ENCODE measurements at places on chromosomes 11 and 22.

GRCh38 chr11:134638796-134639430, 226.9 kb upstream of the B3GAT1 start:
- no peak for DNase-seq

- no peak for DNase-seq
Observed at GRCh38 chr22:42283278-42284201, 13.1 kb upstream of the TCF20 start.

DNA sequence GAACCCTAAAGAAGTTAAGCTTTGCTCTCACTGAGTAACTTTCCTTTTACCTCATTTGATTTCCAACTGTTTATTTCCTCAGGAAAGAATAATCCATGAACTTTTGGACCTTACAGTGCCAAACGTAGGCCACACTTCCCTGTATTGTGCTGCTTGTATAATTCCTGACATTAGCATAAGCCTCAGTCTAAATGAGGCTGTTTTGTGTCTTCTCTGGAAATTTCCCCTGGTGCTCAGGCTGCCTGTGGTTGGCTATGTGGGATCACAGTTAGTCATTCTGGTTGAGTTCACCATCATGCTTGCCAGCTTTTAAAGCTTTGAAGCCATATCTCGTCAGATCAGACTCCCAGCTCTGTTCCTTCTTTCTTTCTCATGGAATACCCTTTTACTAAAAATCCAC, 107.0 kb downstream of the FAM76B start:
- no peak for DNase-seq

GRCh38 chr11:120713296-120713695, 201.7 kb downstream of the GRIK4 start:
- DNase-seq, result no peak

DNA sequence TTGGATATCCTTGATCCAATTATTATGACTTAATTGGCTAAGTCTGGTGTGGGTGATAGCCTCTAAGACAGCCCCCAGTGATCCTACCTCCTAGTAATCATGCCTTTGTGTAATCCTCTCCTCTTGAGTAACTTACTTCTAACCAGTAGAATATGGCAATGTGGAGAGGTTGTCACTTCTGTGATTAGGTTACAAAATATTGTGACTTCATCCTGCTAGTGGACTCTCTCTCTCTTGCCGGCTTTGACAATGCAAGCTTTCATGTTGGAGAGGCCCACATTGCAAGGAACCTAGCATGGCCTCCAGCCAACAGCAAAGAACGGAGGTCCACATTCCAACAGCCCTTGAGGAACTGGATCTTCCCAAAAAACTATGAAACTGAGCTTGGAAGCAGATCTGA, 19.5 kb downstream of the YPEL4 start:
- DNase-seq, result no peak

GRCh38 chr11:102154806-102155205, 44.6 kb downstream of the YAP1 start:
- DNase-seq, result no peak

- no peak for DNase-seq
Observed at GRCh38 chr22:48155446-48155845, 1393.0 kb downstream of the TBC1D22A start.

DNA sequence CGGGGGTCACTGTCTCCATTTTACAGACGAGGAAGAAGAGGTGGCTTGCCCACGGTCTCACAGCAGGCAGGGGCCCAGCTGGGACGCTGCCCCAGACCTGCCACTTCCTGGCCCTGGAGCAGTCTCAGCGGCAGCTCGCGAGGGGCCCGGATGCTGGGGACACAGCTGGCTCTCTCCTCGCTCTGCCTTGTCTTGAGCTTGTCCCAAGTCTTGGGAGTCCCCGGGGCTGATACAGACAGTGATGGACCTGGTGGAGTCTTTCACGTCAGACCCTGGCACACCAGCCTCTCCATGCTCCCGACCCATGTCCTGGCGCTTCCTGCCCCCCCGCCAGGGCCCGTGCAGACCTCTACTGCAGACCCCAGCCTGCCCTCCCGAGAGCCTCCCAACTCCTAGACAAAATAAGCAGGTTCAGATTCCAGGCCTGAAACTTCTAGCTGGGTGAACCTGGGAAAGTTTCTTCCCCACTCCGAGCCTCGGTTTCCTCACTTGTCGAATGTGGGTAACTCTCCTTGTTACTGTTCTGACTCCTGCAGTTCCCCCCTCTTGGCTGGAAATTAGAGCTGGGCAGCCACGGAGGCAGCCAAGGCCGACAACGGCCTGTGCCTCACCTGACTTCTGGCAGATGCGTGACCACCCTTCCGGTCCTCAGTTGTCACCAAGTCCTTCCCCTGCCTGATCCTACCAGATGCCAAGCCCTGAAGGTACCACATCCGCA, 145.4 kb downstream of the CACNA1I start:
- DNase-seq, result no peak

GRCh38 chr11:61315260-61315659, 17.6 kb downstream of the DDB1 start:
- DNase-seq, result no peak

DNA sequence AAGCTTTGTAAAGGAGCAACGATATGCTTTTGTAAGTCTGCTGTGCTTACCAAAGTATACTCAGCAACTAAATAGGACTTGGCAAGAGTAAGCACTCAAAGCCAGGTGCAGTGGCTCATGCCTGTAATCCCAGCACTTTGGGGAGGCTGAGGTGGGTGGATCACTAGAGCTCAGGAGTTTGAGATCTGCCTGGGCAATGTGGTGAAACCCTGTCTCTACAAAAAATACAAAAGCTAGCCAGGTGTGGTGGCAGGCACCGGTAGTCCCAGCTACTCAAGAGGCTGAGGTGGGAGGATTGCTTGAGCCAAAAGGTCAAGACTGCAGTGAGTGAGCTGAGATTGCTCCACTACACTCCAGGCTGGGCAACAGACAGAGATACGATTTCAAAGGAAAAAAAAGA, 67.5 kb downstream of the PAK1 start:
- DNase-seq, result no peak
